ENCODE measurements at places on chromosomes 4 and X.

DNA sequence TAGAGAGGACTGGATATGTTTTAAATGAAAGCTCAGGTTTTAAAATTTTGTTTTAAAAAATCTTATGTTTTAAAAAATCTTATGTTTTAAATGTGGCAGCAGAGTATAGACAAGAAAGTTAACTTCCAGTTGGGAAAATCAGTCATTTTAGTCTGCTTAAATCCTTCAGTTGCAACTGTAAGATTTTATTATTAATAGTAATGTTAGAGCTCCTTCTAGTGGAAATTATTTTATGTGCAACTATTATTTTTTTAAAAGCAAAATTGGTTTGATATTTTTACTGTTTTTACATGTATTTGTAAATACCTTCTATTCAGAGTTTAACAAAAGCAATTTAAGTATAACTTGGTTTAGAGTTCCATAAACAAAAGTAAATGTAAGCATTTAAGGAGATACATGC lies 8.5 kb upstream of the NUDT6 start:
- DNase-seq = no peak

DNA sequence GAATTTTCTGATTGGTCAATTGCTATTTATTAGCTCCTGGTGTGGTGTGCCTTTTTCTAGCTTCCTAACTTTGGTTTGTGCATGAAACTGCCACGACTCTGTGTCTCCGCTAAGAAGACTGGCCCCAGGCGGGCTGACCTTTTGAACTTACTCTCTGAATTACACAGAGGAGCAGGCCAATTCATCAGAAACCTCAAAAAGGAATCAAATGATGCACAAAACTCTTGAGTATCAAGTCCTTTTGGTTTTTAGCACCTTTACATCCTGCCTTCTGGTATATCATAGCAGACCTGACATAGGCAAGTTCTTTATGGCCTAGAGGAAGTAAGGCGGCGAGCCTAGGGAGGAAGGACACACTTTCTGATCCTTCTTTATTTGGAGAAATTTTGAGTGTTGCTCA lies 17.6 kb downstream of the TKTL1 start:
- no peak for DNase-seq

GRCh38 chrX:38313190-38313589 lies 14.1 kb downstream of the RPGR start:
- DNase-seq = no peak

DNA sequence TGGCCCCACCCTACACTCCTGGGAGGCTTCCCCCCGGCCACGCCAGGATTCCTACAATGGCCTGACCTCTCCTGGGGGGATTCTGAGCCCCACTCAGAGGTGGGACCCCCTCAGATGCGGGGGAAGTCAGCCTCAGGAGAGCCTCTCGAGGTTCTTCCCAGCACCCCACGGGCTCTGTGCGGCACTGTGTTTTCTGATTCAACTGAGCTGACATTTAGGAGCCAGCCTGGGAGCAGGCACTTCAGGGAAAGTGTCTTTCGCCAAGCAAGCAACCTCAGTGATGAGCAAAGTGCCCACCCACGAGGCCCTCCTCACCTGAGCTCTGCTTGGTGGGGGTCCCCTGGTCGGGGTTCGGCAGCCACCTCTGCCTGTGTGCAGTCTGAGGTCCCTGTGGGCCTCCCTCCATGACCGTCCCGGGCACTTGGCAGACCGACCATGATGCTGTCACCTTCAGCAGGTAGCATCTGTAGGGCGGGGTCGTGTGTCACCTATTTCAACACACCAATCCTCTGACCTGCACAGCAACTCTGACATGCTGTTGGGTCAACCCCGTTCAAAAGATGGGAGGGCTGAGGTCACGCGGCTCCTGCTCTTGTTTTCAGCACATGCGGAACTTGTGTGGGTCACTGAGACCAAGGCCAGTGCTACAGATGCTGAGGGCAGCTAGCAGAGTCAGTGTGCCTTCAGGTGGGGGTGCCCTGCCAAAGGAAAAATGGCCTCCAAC lies 46.2 kb downstream of the ADRA2C start:
- no peak for DNase-seq

DNA sequence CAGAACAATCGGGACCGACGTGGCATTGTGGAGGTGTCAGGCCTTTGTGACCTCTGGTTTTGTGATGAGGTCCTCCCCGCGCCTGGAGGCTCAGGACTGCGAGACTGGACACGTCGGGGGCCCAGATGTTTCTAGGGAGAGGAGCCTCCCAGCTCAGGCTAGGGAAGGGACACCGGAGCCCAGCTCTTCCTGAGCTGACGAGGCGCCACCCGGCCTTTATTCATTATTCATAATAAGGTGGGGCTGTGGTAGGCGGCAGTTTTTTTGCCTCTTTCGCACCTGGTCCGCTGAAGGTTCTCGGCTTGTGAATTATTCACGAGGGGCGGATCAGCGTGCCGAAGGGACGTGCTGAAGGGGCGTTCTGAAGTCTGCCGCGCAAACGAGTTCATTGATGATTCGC lies 2.3 kb upstream of the UBA1 start:
- DNase-seq = peak; percentile 51

DNA sequence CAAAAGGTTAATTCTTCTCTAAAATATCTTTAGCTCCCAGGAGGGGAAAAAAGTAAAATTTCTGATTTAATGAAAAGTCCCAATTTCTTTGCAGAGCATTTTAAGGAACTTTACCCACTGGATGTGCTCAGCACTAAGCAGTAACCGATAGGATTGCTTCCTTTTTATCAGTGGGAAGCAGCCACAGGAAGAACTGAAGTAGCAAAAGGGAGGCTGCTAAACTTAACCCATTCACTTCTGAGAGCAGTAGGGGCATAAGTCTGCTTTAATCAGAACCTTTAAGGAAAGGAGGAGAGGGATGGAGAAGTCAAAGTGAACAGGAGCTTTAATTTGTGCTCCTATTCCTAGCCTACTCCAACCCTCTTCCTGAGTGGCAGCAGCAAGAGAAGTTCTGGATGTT lies at the start of gene F8:
Gene F8, minus strand, starts transcription at position 139 of the 400 bp plus-strand sequence. CDS start 171 bp downstream, outside the sequence.
- DNase-seq = no peak

DNA sequence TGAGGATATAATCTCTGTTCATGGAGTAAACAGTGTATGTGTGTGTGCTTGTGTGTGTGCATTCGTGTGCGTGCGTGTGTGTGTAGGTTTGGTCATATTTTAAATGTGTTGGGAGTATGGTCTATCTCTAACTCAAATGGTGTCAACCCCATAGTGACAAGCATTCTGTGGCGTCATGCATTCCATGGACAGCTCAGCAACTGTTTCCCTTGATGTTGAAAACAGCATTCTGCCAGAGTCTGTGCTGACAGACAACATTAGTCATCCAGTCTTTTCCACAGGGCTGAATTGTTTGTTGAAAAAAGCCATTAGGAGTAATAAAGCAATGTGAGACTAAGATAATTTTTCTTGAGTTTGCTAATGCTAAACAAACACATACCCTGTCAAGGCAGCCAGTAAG lies 706.6 kb downstream of the PCDH19 start:
- no peak for DNase-seq

DNA sequence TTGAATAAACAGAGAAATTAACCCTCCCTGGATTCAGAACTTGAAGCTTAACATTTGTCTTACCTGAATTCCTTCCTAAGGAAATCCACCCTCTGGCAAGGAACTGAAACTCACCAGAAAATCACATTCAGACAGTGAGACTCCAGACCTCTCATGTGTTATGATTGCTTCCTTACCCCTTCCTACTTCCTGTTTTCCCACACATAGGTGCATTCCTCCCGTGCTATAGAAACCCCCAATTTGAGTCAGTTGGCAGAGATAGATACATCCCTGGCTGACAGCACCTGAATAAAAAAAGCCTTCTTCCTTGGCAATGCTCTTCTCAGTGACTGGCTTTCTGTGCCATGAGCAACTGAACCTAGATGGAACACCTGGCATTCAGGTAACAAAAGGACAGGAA lies 157.0 kb upstream of the SMIM31 start:
- DNase-seq = no peak

- DNase-seq = no peak
These were observed 1804.7 kb downstream of the STIM2 start for GRCh38 chr4:28665306-28665705.

- no peak for DNase-seq
These were observed 2.8 kb downstream of the EGF start for GRCh38 chr4:109915385-109916026.

DNA sequence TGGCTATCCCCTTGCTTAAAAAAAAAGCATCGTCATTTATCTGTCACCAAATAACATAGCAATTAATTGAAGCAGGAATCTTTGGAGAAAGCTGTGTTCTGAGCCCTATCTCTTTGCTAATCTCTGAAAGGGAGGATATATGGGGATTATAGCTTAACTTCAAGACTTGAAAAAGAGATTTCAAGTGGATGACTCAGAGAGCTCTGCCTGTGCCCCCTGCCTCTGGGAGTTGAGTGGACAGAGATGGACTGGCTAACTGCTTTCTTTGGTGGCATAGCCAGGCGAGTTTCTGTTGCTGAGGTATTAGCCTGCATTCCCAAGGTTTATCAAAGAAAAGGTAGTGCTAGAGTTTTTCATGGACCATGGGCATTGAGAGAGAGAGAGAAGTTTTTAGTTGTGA lies 91.6 kb downstream of the DDIT4L start:
- no peak for DNase-seq

DNA sequence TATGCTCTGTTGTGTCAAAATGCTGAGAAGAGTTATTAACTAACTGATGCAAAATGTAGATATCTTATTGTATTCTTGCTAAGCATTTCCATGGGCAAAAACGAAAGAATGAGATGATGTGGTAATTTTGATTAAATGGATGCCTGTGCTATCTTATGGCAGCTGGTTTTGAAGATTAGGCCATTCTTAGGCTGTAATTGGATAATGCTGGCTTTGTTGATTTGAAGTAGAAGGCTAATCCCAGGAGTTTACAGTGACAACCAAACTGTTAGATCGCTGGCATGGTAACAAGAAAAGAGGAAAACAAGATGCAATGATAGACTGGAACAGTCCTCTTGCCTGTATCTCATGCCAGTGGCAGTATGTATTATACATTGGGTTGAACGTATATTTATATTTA lies 74.1 kb upstream of the WDR44 start:
- DNase-seq = no peak

GRCh38 chr4:94621491-94622080 lies 136.2 kb upstream of the BMPR1B start:
- DNase-seq = no peak

DNA sequence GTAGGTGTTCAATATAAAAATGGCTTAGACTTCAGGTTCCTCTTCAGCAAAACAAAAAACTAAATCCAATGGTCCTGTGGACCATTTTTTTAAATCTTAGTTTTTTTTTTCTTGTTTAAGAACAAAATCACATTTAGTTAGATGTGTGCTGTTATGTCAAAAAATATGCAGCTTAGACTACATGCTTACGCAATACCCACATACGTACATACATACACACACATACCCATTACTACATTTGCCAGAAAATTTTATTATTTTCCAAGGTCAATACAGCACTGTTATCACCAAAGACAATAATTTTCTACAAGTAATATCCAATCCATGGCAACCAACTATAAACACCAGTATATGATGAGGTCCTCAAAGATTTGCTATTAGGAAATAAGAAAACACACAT lies 144.1 kb downstream of the PDGFC start:
- DNase-seq = no peak

- DNase-seq = peak; percentile 41
These were observed 3.2 kb downstream of the DGKQ start for GRCh38 chr4:970046-970745.

GRCh38 chrX:37075892-37076595 lies 67.9 kb downstream of the FAM47C start:
- DNase-seq = no peak

DNA sequence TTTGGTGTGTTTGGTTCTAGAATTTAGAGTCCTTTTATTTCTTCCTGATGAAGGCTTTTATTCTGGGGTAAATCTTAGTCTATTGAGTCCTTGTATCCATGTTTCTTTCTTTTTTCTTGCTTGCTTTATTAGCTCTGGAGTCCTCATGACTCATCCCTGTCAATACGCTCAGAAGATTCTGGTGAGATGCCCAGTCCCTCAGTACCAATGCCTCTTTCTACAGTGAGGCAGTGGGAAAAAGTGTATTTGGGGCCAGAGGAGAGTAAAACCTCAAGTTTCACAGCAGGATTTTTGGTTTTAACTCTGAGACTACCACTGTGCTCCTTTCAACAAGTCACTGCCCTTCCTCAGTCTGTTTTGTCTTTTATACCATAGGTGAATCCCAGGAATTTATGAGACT lies 368.0 kb downstream of the GBA3 start:
- no peak for DNase-seq

DNA sequence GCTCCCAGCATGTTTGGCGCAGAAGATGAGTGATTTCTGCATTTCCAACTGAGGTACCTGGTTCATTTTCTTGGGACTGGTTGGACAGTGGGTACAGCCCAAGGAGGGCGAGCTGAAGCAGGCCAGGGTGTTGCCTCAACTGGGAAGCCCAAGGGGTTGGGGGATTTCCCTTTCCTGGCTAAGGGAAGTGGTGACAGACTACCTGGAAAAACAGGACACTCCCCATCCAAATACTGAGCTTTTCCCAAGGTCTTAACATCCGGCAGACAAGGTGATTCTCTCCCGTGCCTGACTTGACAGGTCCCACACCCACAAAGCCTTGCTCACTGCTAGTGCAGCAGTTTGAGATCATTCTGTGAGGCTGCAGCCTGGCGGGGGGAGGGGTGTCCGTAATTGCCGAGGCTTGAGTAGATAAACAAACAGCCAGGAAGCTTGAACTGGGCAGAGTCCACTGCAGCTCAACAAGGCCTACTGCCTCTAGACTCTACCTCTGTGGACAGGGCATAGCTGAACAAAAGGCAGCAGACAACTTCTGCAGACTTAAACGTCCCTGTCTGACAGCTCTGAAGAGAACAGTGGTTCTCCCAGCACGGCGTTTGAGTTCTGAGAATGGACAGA lies 307.7 kb upstream of the ARSJ start:
- DNase-seq = peak; percentile 67

GRCh38 chr4:112201915-112202505 lies 29.6 kb upstream of the AP1AR start:
- no peak for DNase-seq

DNA sequence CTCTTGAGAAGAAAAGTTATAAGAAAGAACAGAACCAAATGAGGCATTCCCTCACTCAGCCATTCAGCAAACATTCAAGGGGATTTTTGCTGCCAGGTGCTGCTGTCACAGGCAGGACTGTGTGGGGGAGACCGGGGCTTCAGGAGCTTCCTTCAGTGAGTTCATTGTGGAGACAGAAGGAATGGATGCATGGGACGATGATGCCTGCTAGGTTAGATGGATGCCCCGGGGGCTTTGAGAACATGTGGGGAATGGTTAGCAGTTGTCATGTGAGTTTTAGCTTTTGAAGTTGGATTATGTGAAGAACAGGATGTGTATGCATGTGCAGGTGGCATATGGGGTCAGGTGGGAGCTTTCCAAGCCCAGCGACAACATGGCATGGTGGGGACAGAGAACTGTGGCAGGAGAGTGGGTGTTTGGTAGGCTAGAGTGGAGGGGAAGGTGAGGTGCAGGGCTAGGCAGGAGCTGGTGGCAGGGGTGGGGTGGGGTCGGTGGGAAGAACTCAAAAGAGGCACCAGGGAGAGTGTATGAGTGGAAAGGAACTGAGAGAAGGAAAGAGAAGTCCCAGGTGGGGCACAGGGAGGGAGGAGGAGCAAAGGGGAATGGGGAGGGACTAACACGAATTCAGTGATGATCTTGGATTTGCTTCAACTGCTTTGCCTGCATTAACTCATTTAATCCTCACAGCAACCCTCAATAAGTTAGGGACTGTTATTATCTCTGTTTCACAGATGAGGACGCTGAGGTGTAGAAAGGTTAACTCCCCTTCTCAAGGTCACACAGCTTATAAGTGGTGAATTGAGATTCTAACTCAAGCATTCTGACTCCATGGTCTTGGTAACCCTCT lies 8.4 kb downstream of the DCUN1D4 start:
- no peak for DNase-seq

All from transverse colon (tissue), 4 donors.